ENCODE measurements at places on chromosomes 12 and 14.

GRCh38 chr12:988646-989045 lies 2.4 kb upstream of the ERC1 start:
- DNase-seq, result no peak

- DNase-seq, result no peak
Observed at GRCh38 chr12:22625762-22626294, 857 bp downstream of the ETNK1 start.

GRCh38 chr12:25797386-25797785 lies 161.1 kb upstream of the RASSF8 start:
- no peak for DNase-seq

GRCh38 chr14:70282666-70283065 lies 76.8 kb downstream of the COX16 start:
- no peak for DNase-seq

GRCh38 chr12:66166561-66166960 lies 3.2 kb downstream of the TMBIM4 start:
- DNase-seq, result no peak

- DNase-seq, result no peak
Observed at GRCh38 chr14:24233538-24233866, 773 bp downstream of the GMPR2 start.

GRCh38 chr14:95418858-95419257 lies 97.6 kb downstream of the SYNE3 start:
- DNase-seq, result no peak

Measured in pulmonary artery endothelial cell (primary cell).